SW 1271 (cell line): ENCODE measurements at places on chromosomes 5 and 9.

GRCh38 chr5:54882101-54882500, 103.3 kb downstream of the ESM1 start:
- DNase-seq = no peak

DNA sequence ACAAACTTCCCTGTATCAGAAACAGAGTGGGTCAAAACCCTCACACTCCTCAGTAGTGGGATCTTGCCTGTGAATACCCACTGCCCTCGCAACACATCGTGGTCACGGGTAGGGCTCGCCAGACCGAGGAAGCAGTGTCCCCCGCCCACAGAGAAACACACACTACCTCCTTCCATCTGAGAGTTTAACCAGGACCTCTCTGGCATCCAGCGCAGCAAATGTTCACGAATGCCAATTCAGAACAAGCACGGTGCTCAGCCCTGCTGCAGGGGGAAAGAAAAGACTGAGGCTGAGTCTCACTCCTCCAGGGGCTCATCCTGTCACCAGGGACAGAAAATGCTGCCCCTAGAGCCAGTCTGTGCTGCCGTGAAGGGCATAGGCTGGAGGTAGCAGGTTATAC, 42.5 kb upstream of the SYNPO start:
- DNase-seq = no peak

DNA sequence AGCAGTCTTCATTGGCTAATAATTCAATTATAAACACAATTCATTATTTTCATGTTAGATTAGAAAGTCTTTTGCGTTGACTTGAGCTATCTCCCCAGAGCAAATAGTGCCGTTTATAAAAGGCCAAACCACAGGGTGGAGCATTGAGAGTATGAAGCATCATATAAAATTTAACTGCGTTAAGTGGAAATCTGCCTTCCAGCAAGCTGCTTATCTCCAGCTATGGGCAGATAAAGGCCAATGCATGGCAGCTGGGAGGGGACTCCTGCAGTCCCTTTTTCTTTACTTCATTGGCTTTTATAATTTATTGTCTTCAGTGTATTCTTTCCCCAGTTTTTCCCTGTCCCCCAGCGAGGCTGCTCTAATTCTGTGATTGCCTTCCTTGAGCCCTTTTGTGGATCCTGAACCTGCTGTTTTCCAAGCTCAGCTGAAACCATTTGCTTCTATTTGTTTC, 113.7 kb downstream of the TMEM232 start:
- no peak for DNase-seq

GRCh38 chr5:57229313-57229712, 55.5 kb downstream of the GPBP1 start:
- no peak for DNase-seq

GRCh38 chr9:93255494-93255867, 71.5 kb downstream of the WNK2 start:
- no peak for DNase-seq
